ENCODE measurements at places on chromosomes 3 and 15. TPM values are rescaled to one million over a fixed set of nuclear protein-coding genes. Genes with fewer than 3 reads are reported as not detected.

The GABRR3 gene
- 25.8 TPM for total RNA-seq

The SEMA5B gene
- total RNA-seq: 33.2 TPM

The SHC4 gene
- 4.3 TPM for total RNA-seq

The FETUB gene
- not detected for total RNA-seq

The TLR9 gene
- not detected for total RNA-seq

The ZNF660 gene
- 21.2 TPM for total RNA-seq

Data from camera-type eye (tissue), 1 donor.